EH (cell line): ENCODE measurements at places on chromosomes 4 and X.

DNA sequence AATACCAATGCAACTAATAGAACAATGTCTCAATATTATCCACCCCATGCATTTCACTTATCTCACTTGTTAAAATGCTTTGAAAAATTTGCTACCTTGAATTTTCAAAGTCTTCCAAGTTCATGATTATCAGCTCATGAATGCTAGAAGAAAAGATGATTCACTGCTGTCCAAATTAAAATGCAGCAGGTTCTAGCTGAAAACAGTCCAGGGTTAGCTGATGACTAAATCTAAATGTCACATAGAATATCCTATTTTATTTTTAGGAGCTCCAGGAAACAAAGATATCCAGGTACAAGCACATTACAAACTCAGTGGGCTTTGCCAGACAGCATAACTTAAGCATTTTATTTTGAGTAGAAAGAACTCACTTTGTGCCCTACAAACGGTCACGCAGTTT lies 38.0 kb upstream of the SPARCL1 start:
- DNase-seq: no peak

GRCh38 chrX:15973299-15973698 lies 118.7 kb upstream of the AP1S2 start:
- peak; percentile 65 for DNase-seq

- no peak for DNase-seq
Measured at GRCh38 chr4:182124359-182124758, 118.8 kb upstream of the TENM3 start.

- DNase-seq: no peak
Measured at GRCh38 chr4:150160473-150160872, 82.2 kb downstream of the DCLK2 start.

- DNase-seq: no peak
Measured at GRCh38 chr4:134070174-134070573, 131.4 kb downstream of the PABPC4L start.

GRCh38 chrX:126177133-126177840 lies 11.2 kb upstream of the DCAF12L2 start:
- DNase-seq: no peak

DNA sequence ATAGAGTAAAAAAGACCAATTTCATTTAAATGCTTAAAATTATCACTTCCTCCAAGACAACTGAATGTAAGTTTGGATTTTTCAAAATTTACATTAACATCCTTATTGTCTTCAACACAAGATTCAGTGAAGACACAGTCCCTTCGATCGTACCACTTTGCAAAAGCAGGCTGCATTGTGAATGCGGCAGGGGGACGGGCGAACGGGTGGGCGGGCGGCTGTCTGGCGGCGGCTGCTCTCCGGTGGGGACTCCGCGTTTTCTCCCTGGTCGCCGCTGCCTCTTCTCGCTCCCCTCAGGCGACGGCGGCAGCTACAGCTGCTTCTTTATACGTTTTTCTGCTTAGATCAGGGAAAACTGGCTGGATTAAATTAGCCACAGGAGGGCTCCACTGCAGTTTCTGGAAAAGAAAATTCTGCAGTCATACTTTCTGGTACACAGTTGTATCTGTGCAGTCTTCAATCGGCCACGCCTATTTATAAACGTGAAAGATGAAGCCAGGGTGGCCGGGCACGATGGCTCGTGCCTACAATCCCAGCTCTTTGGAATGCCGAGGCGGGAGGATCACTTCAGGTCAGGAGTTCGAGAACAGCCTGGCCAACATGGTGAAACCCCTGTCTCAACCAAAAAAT lies 33.9 kb upstream of the HPF1 start:
- peak; percentile 74 for DNase-seq

- no peak for DNase-seq
Measured at GRCh38 chr4:7431696-7432530, 2.8 kb downstream of the PSAPL1 start.

GRCh38 chrX:115948018-115948923 lies 222.3 kb upstream of the AGTR2 start:
- DNase-seq: no peak

GRCh38 chr4:110122201-110122600 lies 76.2 kb downstream of the ELOVL6 start:
- DNase-seq: peak; percentile 17

- no peak for DNase-seq
Measured at GRCh38 chr4:14465507-14465906, 536.8 kb upstream of the CPEB2 start.

GRCh38 chrX:43679778-43680177 lies 23.7 kb downstream of the MAOA start:
- DNase-seq: no peak

DNA sequence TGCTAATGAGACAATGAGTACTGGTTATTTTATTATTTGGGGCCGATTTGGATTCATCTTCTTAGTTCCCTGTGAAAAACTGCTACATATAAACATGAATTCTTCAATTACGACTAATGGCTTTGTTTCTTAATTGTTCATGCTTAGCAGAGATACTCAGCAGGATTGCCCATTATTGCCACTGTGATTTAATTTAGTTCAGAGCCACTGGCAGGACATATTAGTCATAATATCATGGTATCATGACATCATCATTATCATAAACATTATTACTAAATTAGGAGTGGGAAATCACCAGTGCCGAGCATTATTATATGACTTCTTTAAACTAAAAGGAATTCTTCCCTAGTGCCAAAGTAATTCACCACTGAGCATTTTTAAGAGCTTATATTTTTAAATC lies 201.4 kb downstream of the SPOCK3 start:
- DNase-seq: no peak

DNA sequence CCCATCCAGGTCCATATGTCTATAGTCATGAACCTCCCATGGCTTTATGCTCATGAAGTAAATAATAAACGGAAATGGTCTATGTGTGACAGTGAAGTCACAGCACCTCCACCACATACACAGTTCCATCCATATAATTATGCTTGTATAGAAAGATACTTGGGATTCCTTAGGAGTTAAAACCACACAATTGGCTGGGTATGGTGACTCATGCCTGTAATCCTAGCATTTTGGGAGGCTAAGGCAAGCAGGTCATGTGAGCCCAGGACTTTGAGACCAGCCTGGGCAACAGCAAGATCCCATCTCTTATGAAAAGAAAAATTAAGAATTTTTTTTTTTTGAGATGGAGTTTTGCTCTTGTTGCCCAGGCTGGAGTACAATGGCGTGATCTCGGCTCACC lies 55.6 kb upstream of the RBM47 start:
- peak; percentile 84 for DNase-seq

GRCh38 chr4:108270466-108271450 lies 102.0 kb upstream of the LEF1 start:
- DNase-seq: peak; percentile 57

DNA sequence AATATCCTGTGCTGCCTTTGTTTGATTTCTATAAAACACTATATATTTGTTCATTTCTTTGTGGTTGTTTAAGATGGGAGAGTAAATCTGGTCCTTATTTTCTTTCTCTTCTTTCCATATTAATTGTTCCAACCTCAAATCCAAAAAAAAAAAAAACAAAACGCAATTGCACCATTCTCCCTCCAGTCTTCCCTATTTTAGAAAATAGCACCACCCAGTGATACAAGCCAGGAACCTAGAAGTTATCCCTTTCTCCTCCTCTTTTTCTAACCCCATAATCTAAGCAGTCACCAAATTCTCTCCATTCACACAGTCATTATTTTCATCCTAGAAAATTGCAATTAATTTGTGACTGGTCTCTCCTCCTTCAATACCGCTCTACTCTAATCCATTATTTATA lies 107.8 kb downstream of the GABRA3 start:
- DNase-seq: no peak

DNA sequence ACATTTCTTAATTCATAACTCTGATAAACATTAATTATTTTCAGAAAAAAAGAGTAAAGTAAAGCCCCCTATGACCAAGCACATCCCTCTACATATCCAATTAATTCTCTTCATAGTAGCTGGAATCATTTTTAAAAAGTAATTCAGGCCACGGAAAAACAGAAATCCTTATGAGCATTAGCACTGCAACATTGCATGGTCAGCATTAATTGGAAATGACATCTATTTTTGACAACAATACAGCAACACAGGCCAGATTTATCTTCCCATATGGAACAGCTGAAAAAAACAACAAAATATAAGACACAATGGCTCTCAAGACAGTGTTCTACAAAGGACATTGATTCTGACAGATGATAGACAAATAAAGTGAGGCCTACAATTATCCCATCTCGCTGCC lies 236.6 kb downstream of the TMA16 start:
- DNase-seq: no peak

- peak; percentile 75 for DNase-seq
Measured at GRCh38 chr4:147928400-147928799, 196.5 kb downstream of the ARHGAP10 start.
